ENCODE measurements at places on chromosomes 11 and 22.

DNA sequence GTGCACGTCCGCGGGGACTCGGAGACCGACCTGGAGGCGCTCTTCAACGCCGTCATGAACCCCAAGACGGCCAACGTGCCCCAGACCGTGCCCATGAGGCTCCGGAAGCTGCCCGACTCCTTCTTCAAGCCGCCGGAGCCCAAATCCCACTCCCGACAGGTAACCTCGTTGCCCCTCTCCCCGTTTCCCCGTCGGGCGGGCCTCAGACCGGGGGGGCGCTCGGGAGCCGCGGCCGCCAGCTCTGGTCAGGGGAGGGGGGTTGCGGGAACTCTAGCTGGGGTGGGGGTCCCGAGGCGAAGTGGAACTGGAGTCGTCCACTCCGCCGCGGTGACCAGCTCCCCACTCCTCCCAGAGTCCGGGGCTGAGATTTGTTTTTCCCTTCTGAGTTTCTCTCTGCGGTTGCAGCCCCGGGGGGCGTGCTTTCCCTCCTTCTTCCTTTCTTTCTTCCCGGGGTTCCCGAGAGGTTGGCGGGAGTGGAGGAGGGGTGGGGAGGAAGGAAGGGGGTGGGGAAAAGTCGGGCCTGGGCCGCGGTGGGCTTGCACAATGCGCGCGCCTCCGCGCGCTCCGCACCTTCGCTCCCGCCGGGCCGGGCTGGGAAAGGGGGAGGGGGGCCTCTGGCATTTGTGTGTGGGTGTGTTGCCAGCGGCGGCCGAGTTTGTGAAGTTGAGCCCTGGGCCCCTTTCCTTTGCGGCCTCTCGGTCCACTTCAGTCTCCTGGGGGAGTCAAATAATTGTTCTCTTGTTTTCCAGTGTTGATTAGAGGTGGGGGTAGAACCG lies 952 bp downstream of the YAP1 start:
- peak; percentile 73 for DNase-seq

DNA sequence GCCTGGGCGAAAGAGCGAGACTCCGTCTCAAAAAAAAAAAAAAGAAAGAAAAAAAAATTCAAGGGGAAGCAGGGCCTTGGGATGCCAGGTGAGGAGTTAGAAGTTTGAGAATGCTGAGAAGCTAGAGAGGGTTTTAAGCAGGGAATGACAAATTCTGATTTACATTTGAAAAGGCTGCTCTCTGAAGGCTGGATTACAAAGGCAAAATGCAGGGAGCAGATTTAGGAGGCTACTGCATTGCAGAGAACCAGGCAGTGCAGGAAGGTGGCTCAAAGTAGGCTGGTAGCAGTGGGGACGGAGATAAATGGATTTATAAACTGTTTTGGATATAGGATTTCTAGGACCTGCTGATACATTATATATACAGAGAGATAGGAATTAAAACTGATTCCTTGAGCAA lies 66.6 kb downstream of the KCNC1 start:
- DNase-seq: no peak

- no peak for DNase-seq
Observed at GRCh38 chr11:118068945-118069612, 7.8 kb upstream of the TMPRSS4 start.

GRCh38 chr11:77071077-77071476 lies 4.3 kb downstream of the CAPN5 start:
- DNase-seq: no peak

- DNase-seq: no peak
Observed at GRCh38 chr11:112303616-112304015, 43.0 kb upstream of the PLET1 start.

- no peak for DNase-seq
Observed at GRCh38 chr22:44570476-44571445, 72.7 kb upstream of the RTL6 start.

All from skeletal muscle cell (primary cell).